Tongue (tissue), 3 donors: ENCODE measurements at places on chromosomes 16 and 17. TPM values are rescaled to one million over a fixed set of nuclear protein-coding genes. Genes with fewer than 3 reads are reported as not detected.

EVI2B gene
- 1.2 TPM for total RNA-seq

DPEP3 gene
- total RNA-seq, result not detected

ZNF764 gene
- 8.0 TPM for total RNA-seq

DNA sequence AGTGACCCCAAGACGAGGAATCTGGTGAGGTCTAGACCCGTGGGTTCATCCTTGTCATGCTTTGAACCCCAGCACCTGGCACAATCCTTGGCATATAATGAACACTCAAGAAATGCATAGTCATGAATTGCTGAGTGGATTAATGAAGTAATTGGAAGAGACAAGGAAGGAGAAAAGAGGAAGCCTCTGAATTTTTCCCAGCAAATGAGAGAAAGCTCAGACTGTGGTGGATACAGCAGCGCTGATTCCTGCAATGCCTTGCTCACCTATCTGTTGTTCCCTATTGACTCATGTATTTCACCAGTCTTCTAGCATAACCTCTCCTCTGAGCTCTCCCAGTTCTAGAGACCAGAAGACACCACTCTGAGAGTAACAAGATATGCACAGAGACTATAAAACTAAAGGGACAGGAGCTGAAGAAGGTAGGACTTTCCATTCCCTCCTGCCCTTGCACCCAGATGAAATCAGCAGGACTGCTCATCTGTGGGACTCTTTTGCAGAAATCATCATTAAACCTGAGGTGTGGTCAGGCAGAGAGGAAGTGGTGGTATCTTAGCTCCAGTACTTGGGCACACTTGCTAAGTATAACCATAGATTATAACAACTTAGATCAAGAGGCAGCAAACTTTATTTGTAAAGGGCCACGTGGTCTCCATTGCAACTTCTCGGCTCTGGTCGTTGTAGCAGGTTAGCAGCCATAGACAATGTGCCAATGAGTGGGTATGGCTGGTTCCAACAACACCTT is 102.8 kb downstream of the MAF start:
- no peak for DNase-seq

DNA sequence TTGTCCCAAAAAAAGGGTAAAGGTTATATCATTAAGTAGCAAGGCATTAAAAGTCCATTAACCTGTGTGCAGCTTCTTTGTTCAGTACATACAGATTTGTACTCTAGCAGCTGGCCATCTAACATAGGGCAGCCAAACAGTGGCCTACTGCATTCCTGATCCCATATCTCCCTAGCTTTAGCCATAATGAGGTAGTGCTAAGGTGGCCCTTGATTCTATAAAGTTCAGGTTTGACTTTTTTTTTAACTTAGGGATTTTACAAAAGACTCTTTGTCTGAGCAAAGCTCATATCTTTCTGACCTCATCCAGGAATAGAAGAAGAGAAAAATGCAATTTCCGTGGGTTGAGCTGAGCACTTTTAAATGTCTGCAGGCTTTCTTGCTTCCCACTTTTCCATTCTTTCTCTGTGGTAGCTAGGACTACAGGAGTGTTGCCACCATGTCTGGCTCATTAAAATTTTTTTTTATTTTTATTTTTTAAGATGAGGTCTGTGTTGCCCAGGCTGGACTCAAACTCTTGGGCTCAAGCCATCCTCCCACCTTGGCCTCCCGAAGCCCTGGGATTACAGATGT is 19.5 kb upstream of the CDC6 start:
- DNase-seq, result no peak

DNA sequence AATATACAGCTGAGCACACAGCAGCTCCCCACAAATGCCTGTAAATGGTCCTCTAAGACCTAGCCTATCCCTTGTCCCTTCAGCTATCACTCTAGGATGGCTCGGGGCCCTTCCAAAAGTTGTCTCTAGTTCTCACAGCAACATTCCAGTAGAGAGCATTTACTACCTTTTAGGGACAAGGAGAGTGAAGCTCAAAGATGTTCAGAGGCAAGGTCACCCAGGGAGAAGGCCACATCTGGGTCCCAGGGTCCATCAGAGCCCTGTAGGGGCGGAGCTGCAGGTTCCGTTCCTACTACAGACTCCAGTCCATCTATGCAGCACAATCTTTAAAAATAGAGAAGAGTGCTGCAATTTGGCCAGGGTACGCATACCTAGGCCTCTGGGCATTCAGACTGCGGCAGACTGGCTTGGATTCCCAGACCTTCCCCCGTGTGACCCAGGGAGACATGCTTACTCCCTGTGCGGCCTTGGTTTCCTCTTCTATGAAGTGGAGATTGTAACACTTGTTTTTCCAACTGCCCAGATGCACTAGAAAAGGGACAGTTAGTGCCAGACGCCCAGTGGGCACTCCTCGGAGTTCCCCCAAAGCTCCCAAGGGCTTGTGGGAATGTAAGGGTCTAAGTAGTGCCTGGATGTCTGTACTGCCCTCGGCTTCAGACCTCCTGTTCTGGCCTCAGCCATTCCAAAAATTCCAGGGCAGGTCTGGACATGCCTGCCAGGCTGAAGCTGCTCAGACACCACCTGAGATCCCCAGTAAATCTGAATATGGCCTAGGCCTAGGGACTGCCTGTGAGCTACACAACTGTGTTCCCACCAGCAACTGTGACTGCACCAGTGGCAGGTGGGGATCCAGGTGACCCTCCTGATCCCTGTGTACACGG is 2.5 kb downstream of the SLC12A4 start:
- no peak for DNase-seq

- peak; percentile 82 for DNase-seq
Measured at GRCh38 chr16:64983963-64984362, 137.9 kb downstream of the CDH11 start.
